ENCODE measurements at places on chromosomes 16 and 17. TPM values are rescaled to one million over a fixed set of nuclear protein-coding genes. Genes with fewer than 3 reads are reported as not detected.

The NUDT7 gene
- 2.0 TPM for total RNA-seq

The GNG13 gene
- not detected for total RNA-seq

The C17orf78 gene
- total RNA-seq, result not detected

The KRTAP9-8 gene
- total RNA-seq, result not detected

The SMIM36 gene
- not detected for total RNA-seq

The RUNDC3A gene
- total RNA-seq, result not detected

The CA5A gene
- total RNA-seq, result not detected

The MYH3 gene
- total RNA-seq, result 0.64 TPM

GRCh38 chr16:17984810-17985209 is 351.7 kb downstream of the NPIPA8 start:
- H3K4me1 ChIP-seq, result no peaks in the 10 kb centered on the region
- H3K27ac ChIP-seq, result no peak overlapping the region
- H3K27me3 ChIP-seq, result peaks cover 3% of the 10 kb centered on the region
- H3K36me3 ChIP-seq, result no peaks in the 10 kb centered on the region
- no peak for DNase-seq

DNA sequence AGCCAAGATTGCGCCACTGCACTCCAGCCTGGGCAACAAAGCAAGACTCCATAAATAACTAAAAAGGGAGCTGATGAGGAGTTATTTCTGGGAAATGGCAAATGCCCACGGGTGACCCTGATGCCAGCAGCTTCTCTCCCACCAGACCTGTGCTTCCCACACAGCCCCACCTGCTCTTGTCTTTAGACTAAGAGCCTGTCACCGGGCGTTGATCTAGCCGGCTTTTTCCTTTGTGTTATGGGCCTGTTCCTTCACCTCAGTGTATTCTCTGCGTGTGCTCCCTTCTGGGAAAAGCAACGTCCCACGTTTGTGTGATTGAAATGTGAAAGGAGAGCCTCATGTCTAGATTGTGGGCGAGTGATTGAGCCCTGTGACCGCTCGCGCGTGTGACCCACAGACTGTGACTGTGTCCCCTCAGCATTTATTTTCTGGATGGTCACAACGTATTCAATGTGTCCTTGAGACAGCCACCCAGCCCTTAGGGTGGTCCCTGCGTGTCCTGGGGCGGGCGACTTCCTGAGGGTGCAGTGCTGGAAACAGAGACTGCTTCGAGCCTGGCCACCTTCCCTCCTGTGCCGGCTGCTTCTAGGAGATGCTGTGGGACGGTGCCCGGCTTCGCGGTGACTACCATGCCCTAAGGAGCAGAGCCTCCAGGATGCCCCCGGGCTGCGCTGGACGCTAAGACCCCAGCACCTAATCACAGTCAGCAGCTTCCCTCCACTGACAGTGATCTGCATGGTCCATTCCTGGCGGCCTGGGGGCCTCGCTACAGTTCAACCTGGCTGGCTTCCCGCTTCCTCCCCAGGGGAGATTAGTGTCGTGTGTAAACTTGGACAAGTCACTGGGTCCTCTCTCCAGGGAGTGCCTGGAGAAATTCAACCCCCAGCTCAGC is 7.8 kb upstream of the RNPS1 start:
- peaks cover 13% of the 10 kb centered on the region for H3K27me3 ChIP-seq
- no peaks in the 10 kb centered on the region for H3K36me3 ChIP-seq
- DNase-seq, result no peak
- no peak overlapping the region for H3K27ac ChIP-seq
- no peak overlapping the region for H3K4me3 ChIP-seq

DNA sequence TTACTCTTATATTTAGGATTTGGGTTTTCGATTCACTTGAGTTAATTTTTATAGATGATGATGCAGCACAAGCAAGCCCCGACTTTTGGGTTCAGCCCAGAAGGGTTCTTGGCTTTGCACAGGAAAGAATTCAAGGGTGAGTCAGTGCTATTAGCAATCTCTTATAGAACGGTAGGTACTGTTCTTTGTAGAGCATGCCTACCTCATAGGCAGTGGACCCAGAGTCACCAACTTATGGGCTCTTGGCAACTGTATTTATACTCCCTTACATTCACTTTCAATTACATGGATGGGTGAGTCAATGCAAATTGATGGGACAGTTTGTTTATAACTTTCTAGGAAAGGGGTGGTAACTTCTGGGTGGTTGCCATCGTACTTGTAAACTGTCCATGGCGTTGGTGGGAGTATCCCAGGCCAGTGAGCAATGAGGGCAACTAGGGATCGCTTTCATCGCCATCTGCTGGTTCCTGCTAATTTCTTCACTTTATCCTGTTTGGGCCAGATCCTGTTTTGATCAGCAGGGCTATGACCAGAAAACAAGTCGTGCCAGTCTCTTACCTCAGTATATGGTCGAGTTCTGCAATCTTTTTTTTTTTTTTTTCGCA is 362.6 kb downstream of the CNTNAP4 start:
- no peaks in the 10 kb centered on the region for H3K27me3 ChIP-seq
- no peak overlapping the region for H3K27ac ChIP-seq
- no peaks in the 10 kb centered on the region for H3K36me3 ChIP-seq
- DNase-seq, result no peak
- no peaks in the 10 kb centered on the region for H3K4me1 ChIP-seq
- no peak overlapping the region for H3K4me3 ChIP-seq

DNA sequence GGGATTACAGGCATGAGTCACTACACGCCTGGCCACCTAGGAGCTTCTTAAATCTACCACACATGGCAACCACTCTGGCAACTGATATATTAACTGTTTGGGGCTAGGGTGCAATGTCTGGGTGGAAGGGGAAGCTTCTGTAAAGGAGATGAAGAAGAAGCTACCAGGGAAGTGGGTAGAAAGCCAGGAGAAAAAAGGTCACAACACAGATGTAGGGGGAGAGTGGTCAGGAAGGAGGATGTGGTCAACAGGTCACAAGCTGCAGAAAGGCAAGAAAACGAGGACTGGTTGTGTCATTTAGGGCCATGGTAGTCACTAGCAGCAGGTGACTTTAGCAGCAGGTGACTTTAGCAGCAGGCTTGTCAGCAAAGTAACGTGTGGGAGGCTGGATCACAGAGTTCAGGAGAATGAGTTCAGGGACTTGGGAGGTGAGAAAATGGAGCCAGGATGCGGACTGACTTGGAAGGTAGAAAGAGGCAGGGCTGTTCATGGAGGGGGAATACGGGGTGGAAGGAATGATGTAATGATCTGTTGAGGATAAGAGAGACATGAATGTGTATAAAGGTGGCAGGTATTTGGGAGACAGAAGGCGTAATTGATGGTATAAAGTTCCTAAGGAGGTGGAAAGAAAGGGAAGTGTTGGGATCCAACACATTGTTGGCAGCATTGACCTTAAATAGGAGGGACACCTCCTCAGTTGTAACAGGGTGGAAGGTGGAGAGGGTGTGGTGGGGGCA is 16.3 kb upstream of the WFIKKN2 start:
- H3K4me3 ChIP-seq, result no peak overlapping the region
- peaks cover 11% of the 10 kb centered on the region for H3K4me1 ChIP-seq
- no peaks in the 10 kb centered on the region for H3K36me3 ChIP-seq
- H3K27me3 ChIP-seq, result peaks cover 11% of the 10 kb centered on the region
- no peak for DNase-seq

DNA sequence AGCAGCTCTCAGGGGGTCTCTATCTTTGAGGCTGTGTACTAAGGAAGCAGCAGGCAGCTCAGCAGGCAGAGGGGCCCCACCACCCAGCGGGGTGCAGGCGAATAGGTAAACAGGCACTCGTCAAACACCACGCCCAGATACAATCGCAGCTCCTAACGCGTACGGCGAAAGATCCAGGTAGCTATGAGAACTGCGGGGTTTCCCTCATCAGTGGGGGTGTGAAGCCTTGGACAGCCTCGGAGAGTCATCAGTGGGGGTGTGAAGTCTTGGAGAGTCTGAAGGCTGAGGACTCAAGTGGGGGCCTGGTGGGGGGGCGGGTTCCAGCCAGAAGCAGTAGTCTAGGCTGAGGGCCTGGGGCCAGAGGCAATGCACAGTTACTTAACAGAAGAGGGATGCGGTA is 69.0 kb downstream of the RTN4RL1 start:
- no peaks in the 10 kb centered on the region for H3K36me3 ChIP-seq
- H3K4me3 ChIP-seq, result no peak overlapping the region
- DNase-seq, result no peak
- peaks cover 18% of the 10 kb centered on the region for H3K4me1 ChIP-seq
- no peak overlapping the region for H3K27ac ChIP-seq
- H3K27me3 ChIP-seq, result peaks cover 13% of the 10 kb centered on the region

GRCh38 chr17:31299624-31300023 is 2.6 kb upstream of the OMG start:
- DNase-seq, result no peak
- no peaks in the 10 kb centered on the region for H3K27me3 ChIP-seq
- H3K27ac ChIP-seq, result no peak overlapping the region

GRCh38 chr17:71099003-71099714 is 929.8 kb downstream of the KCNJ2 start:
- peaks cover 11% of the 10 kb centered on the region for H3K27me3 ChIP-seq
- no peak for DNase-seq
- no peaks in the 10 kb centered on the region for H3K4me1 ChIP-seq
- no peak overlapping the region for H3K27ac ChIP-seq
- H3K4me3 ChIP-seq, result no peak overlapping the region

DNA sequence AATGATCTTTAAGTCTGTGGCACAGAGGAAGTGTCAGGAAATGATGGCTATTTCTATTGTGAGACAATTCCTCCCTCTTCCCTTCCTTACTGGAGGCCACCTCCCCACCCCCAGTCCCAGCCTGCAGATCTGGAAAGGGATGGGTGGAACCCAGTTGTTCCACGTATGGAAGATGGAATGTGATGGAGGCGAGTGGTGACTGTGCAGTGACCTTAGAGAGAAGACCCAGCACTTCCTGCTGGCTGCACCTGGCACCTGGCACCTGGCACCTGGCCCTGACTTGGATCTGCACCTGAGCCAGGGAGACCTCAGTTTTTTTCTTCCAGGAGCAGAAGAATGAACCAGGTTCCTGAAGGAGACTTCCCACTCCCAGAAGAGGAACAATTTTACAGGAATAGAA is 33.0 kb upstream of the TMC5 start:
- no peaks in the 10 kb centered on the region for H3K36me3 ChIP-seq
- H3K4me1 ChIP-seq, result no peaks in the 10 kb centered on the region
- H3K27me3 ChIP-seq, result peaks cover 4% of the 10 kb centered on the region
- no peak overlapping the region for H3K27ac ChIP-seq
- no peak overlapping the region for H3K4me3 ChIP-seq
- no peak for DNase-seq

- H3K4me3 ChIP-seq, result no peak overlapping the region
- H3K4me1 ChIP-seq, result no peaks in the 10 kb centered on the region
- H3K27ac ChIP-seq, result no peak overlapping the region
- DNase-seq, result no peak
- H3K36me3 ChIP-seq, result no peaks in the 10 kb centered on the region
Observed at GRCh38 chr17:49748791-49749190, 15.1 kb downstream of the FAM117A start.

GRCh38 chr16:27431773-27432532 is 30.0 kb downstream of the IL21R start:
- H3K27me3 ChIP-seq, result peaks cover 4% of the 10 kb centered on the region
- DNase-seq, result peak; percentile 76
- H3K27ac ChIP-seq, result peak overlapping the region; percentile 81
- H3K36me3 ChIP-seq, result no peaks in the 10 kb centered on the region

DNA sequence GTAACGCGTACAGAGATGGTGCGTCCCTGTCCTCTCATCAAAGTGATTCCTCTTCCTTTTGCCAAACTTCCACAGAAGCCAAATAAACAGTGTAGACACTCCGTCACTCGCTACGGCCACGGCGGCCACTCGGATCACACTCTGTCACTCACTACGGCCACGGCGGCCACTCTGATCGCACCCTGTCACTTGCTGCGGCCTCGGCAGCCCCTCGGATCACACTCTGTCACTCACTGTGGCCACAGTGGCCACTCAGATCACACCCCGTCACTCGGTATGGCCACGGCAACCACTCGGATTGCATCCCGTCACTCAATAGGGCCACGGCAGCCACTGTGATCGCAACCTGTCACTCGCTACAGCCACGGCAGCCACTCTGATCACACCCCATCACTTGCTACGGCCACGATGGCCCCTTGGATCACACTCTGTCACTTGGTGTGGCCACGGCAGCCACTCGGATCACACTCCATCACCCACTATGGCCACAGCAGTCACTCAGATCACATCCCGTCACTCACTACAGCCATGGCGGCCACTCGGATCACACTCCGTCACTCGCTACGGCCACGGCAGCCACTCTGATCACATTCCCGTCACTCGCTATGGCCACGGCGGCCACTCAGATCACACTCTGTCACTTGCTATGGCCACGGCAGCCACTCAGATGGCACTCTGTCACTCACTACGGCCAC is 170.8 kb downstream of the BANP start:
- DNase-seq, result no peak
- H3K27me3 ChIP-seq, result peaks cover 7% of the 10 kb centered on the region
- H3K27ac ChIP-seq, result no peak overlapping the region
- H3K36me3 ChIP-seq, result no peaks in the 10 kb centered on the region
- H3K4me1 ChIP-seq, result peaks cover 17% of the 10 kb centered on the region
